ENCODE measurements at places on chromosomes 7 and 10.

- no peak for DNase-seq
Measured at GRCh38 chr7:22386206-22386858, 29.4 kb upstream of the RAPGEF5 start.

GRCh38 chr7:44101966-44102845 is 1.9 kb upstream of the AEBP1 start:
- DNase-seq = no peak

GRCh38 chr7:47283497-47284131 is 298.3 kb downstream of the TNS3 start:
- DNase-seq = peak; percentile 19

GRCh38 chr7:34759477-34760125 is 101.6 kb downstream of the NPSR1 start:
- peak; percentile 86 for DNase-seq

- DNase-seq = no peak
Measured at GRCh38 chr7:123754271-123754871, 5.6 kb upstream of the WASL start.

- peak; percentile 58 for DNase-seq
Measured at GRCh38 chr7:106978425-106979420, 65.8 kb upstream of the PRKAR2B start.

DNA sequence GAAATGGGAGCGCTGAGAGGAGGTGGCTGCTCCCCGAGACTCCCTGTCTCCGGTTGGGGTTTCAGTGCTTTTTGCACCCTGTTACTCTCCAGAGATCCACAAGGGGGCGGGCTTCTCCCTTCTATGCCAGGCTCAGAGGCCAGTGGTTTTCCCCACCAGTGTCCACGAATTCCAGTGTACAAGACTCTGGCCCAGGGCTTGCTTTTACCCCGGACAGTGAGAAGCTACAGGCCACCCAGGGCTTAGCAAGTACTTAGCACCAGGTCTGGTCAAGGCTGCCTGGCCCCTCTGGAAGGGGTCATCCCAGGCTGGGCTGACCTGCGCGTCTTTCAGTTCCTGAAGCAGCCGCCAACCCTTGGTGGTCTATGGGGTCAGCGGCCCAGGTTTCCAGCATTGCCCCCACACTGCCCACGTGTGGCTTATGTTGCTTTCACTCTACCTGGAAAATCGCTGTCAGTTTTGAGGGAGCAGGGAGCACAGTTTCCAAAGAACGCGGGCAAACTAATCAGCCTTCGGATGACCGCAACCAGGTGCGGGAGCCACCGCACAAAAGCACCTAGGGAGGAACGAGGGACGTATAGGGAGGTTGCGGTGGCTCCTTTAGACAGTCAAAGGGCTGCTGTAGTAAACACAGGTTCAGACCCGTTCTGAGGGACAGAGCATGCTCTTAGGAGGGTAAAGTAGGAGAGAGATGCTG is 6.8 kb downstream of the CYP26A1 start:
- peak; percentile 62 for DNase-seq

DNA sequence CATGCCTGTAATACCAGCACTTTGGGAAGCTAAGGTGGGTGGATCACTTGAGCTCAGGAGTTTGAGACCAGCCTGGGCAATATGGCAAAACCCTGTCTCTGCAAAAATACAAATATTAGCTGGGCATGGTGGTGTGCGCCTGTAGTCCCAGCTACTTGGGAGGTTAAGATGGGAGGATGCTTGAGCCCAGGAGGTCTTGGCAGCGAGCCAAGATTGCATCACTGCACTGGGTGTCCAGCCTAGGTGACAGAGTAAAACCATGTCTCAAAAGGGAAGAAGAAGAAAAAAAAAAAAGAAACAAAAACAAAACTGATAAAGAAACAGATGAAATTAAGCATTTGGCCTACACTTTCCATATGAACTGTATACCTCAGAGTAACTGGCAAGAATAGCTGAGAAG is 319.2 kb downstream of the PARD3 start:
- DNase-seq = no peak

- DNase-seq = no peak
Measured at GRCh38 chr7:158631574-158632195, 44.1 kb upstream of the PTPRN2 start.

GRCh38 chr10:99470327-99470726 is 39.9 kb upstream of the GOT1 start:
- DNase-seq = no peak

- no peak for DNase-seq
Measured at GRCh38 chr10:6516929-6517284, 63.2 kb downstream of the PRKCQ start.

DNA sequence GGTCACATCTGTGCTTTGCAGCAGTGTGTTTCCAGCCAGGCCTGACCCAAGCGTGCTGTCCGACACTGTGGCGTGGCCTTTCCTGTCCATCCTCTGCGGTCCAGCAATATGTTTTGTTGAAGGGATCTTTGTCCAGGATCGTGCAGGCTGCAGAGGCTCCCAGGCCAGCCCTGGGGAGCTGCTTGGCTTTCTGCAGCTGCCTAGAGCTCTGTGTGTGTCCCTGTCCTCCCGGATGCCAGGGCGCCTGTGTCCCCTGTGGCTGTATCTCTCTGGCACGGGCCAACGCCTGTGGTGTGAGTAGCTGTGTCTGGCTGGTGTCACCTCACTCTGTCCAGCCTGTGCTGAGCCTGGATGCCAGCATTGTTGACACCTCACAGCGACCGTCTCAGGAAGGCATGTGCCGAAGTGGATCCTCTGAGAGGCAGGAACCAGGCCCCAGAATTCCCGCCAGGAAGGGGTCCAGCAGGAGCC is 94.5 kb downstream of the INPP5A start:
- DNase-seq = no peak

- DNase-seq = peak; percentile 48
Measured at GRCh38 chr7:50679218-50680007, 103.3 kb downstream of the GRB10 start.

DNA sequence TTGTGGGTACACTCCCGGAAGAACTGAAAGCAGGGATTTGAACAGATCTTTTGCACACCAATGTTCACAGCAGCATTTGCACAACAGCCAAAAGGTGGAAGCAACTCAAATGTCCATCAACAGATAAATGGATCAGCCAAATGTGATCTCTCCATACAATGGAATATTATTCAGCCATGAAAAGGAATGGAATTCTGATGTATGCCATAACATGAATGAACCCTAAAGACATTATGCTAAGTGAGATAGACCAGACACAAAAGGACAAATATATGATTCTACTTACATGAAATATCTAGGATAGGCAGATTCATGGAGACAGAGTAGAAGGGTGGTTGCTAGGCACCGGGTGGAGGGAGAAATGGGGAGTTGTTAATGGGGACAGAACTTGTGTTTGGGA is 36.7 kb downstream of the CLEC2L start:
- DNase-seq = no peak

DNA sequence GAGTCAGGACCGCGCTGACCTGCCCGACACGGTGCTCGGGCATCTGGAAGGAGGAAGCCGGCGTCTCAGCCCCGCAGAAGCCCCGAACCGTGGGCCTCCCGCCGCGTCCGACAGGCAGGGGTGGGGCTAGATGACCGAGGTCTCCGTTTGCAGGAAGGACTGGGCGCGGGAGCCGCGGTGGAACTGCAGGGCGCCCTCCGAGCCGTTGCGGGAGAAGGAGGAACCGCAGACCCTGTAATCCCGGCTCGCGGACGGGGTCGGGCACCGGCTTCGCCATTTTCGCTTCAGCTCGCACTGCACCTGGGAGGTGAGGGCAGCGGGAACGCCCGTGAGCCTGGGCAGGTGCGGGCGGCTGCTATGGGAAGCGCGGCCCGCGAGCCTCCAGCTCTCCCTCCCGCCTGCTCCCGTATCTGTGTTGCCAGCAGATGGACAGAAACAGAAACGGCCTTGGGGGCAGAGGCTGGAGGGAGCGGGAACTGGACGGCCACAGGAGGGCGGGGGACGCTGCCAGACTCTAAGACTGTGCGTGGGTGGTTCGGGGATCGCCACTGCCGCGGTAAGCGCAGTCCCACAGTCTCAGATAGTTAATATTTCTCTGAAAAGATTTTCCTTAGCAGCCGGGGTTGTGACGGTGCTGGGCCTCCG is 114.1 kb downstream of the VIPR2 start:
- peak; percentile 75 for DNase-seq

DNA sequence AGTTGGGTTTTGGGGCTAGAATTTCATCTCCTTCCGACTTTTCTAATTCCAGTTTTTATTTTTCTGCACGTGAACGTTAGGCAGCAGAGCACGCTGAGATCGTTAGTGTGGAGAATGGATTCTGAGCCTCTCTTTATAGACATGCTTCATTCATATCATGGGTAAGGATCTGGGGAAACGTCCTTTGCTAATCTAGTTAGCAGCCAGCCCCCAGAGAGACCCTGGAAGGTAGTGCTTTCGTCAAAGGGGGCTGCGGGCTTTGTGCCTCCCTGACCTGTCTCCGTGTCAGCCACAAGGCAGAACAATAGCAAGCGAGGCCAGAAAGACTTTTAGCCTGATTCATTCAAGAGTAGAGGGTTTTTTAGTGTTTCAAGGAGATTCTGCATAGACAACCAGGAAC is 196.3 kb upstream of the KLF6 start:
- no peak for DNase-seq

GRCh38 chr10:50464004-50464409 is 159.7 kb downstream of the SGMS1 start:
- DNase-seq = no peak

DNA sequence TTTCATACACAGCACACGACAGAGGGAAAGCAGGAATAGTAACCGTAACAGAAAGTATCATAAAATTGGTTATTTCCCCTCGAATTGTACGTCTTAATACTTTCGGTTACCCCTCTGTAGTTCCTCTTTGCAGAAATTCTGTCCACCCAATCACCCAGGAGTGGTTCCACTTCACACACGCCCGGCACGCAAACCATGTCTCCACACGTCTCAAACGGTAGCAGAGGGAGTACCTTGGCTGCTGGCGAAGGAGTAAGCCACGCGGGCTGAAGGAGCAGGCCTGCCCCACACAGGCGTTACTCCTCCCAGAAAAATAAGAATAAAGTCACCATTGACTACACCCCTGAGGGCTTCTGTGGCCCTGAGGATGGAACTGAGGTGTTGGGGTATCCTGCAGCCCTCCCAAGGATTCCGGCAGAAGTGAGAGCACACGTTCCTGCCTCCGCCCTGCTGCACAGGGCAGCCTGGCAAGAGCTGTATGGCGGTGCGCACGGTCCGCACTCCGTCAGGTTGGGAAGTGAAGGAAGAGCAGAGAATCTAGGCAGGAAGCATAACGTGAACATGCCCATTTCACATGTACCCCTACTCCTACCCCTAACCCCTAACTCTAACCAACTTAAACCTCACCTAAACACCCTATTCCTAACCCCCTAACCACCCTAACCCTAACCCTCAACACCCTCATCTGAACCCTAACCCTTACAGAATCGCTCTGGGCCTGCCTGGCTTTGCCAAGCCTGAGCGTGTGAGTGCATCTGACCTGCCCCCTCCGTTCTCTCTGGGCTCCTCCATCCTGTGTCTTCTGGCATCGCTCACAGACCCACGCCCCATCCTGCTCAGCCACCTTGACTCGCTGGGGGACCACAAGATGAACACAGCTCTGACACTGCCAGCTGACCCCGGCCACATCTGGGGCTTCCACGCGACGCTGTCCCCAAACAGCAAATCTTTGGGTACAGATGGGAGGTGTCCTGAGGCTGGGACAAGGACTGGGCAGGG is 18.2 kb downstream of the GPR146 start:
- no peak for DNase-seq

DNA sequence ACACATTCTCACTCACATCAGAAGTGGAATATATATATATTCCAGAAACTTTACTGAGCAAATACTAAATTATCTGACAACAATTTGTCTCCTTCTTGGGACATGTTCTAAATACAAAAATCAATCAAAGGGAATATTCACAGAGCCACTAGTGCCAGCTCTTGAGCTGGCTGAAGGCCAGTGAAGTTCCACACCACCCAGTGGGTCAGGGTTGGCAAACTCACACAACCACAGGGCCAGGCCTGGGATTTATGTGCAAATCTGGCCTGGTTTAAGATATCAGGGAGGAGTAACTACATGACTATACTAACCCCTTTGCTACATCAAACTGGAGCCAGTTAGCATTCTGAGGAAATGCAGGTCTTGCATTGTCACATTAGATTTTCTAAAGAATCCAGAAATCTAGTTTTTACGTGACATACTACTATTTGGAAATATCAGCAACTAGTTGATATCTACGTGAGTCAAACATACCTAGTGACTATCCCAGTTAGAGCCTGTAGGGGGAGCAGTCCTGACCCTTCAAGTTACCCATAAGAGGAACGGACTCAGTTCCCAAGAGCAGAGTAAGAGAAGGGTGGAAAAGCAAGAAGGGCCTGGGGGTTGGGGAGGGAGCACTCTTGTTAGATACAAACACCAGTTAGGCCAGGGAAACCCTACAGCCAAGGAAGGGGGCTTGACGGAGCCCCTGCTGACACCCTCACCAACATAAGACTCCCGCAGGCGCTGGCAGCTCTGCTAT is 600.4 kb downstream of the KCNMA1 start:
- DNase-seq = peak; percentile 87

GRCh38 chr7:30263090-30263710 is 21.2 kb upstream of the ZNRF2 start:
- no peak for DNase-seq

GRCh38 chr10:1961989-1962388 is 224.7 kb upstream of the ADARB2 start:
- DNase-seq = peak; percentile 46

DNA sequence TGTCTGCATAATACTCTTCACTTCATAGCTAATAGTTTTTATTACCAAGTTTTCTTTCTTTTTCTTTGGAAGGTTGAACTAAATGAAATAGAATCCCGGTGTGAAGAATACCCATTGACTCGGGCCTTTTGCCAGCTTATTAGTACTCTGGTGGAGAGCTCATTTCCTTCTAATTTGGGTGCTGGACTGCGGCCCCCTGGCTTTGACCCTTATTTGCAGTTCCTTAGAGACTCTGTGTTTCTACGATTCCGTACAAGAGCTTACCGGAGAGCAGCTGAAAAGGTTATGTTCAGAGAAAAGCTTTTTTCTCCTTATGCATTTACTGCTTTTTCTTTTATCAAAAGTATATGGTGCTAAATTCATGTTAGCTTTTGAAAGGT is 40.2 kb downstream of the NUP205 start:
- DNase-seq = no peak

DNA sequence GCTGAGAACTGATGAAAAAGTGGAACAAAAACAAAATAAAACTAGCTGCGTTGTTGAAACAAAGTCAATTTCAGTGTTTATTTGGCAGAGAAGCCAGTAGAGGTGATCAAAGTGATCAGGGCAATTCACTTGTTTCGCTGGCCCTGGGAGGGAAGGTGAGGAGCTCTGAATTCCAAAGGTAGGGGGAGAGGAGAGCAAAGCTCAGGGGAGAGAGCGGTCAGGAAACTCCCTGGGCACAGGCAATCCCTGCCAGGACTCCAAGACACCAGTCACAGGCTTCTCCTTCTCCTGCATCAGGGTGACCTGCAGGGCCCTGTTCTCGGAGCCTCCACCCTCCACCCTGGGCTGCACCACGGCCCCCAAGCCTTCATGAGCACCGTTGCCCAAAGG is 6.8 kb upstream of the KIAA1217 start:
- peak; percentile 71 for DNase-seq

DNA sequence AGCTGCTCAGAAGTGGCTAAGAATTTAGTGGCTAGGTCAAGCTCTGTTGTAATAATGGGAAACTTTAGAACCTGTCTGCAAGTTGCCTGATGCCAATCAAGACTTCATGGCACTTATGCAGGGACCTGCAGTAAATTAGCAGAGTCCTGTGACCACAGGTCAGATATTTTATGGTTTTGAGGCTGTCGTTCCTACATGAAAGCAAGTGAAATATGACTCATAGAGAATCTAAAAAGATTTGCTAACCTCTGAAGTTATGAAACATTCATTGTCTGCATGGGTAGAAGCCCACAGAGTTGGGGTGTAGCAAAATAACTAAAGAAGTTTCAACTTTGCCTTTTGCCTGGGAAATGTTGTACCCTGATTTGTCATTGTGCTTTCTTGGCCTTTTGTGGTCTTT is 32.3 kb downstream of the SLC39A12 start:
- DNase-seq = no peak

Measured in mesendoderm (in vitro differentiated cells).